ENCODE measurements at places on chromosomes 7 and 10.

- no peak for DNase-seq
Observed at GRCh38 chr7:123787220-123788007, 38.6 kb upstream of the WASL start.

- no peak for DNase-seq
Observed at GRCh38 chr7:72098807-72099580, 313.1 kb downstream of the CALN1 start.

GRCh38 chr10:112248584-112249295 lies 34.5 kb upstream of the TECTB start:
- DNase-seq = no peak

GRCh38 chr10:103789771-103790201 lies 65.6 kb downstream of the SH3PXD2A start:
- DNase-seq = no peak

- no peak for DNase-seq
Observed at GRCh38 chr7:76403780-76404494, 5.6 kb downstream of the SSC4D start.

DNA sequence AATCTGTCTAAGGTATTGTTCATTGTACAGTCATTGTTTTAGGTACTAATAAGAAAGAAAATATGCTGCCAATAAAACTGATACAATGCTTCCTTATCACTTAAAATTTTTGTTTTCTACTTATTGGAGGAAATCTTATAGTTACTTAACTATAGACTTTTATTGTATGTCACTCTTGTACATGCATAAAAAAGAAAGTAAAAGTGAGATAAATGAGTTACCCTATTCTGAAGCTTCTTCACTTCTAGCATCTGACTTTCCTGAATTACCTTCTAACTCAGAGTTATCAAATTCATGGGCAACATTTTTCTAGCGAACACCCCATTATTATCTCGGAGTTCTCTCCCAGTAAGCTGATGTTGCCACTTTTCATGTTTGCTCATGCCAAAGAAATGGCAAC lies 504.9 kb downstream of the SH2D4B start:
- no peak for DNase-seq

GRCh38 chr7:8155836-8156235 lies 106.1 kb downstream of the ICA1 start:
- no peak for DNase-seq

DNA sequence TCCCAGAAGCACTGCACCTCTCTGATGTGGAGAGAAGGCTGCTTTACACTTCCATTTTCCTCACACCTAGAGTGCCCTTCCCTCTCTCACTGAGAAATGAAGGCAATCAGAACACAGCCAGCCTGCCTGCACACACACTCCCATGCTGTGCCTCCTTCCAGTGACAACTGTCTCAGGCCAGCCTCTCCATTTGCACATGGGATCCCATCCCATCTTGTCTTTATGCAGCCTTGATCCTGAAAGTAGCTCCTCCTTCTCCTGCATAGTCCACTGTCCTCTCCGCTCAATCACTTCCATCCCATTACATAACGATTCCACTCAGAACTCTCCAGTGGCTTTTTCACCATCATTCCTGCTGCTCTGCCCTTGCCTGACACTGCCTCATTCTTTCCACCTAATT lies 203.7 kb upstream of the STK17A start:
- no peak for DNase-seq

GRCh38 chr10:120437541-120437940 lies 19.5 kb upstream of the PLPP4 start:
- no peak for DNase-seq

DNA sequence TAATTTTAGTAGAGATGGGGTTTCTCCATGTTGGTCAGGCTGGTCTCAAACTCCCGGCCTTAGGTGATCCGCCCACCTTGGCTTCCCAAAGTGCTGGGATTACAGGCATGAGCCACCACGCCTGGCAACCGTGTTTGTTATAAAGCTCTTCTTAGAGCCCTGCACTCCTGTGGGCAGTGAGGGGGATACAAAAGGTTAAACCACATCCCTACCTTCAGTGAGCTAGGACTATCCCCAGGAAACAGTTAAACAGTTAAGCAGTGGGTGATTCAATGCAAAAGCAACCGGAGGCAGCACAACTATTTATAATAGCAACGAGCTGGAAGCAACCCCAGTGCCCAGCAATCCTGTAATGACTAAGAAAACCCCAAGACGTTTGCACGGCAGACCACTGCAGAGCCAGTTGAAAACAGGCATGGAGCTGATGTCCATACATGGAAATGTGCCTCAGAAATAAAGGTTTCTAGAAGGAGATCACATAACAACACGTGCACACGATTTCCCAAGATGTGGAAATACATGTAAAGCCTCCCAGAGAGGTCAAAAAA lies 107.2 kb upstream of the LYZL2 start:
- no peak for DNase-seq

DNA sequence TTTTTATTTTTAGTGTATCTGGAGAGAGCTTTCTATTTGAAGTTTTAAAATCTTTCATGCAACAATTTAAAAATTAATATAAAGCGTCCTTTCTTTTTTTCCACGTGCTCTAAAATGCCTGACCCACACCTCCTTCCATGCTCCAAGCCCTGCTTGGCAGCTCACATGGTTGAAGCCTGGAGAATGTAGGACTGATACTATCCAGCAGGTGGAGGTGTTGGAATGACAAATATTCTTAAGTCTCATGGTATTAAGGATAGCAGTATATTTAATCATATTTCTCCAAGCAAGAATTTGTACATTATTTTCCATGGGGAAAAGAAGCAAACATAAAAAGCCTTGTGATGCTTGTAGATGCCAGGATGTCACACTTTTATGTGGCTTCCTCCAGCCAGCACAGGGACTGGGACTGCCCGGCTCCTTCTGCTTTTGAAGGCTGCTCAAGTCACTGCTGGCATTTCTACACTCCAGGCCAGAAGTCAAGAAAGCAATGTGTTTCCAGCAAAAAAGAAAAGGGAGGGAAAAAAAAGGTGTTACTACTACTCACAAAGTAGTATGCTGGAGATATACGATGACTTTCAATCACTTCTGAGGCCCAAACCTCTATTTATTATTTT lies 49.7 kb downstream of the BZW2 start:
- DNase-seq = peak; percentile 48

DNA sequence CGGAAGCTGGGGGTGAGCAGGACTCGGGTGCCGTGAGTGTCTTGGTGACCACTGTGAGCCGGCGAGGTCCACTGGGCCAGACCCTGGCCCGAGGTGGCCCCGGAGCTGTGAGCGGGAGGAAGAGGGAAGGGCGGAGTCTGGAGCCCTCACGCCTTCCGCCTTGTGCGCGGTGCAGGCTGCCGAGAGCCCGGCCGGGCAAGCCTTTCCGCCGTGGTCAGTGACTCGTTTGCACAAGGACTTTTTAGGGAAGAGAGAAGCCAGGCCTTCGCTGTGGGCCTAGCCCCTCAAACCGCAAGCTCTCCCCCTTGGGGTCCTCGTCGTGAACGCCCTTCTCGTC lies 40.9 kb upstream of the ZNF32 start:
- DNase-seq = no peak

- no peak for DNase-seq
Observed at GRCh38 chr7:55523366-55523765, 48.9 kb downstream of the VOPP1 start.

GRCh38 chr10:7184660-7185366 lies 226.0 kb downstream of the SFMBT2 start:
- DNase-seq = peak; percentile 3
